ENCODE measurements at places on chromosomes 16 and 17.
A peak's percentile ranks its signal among the peaks of the same experiment; 100 is the strongest.

DNA sequence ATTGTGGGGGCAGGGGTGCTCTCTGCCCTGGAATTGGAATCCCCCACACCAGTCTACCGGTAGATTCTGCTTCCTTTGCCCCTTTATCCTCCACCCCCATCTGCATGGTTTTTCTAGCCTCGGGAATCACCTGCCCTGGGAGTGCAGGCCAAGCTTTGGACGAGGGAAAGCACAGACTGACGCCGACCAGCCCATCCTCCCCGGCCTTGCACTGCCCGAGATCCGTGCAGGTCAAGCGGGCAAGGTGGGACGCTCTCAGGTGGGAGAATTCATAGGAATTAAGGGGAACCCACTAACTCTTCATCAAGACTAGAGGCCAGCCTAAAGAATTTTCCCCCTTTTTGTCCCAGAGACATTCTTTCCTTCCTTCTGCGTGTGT, 9.9 kb upstream of the HOXB13 start:
- DNase-seq = no peak

DNA sequence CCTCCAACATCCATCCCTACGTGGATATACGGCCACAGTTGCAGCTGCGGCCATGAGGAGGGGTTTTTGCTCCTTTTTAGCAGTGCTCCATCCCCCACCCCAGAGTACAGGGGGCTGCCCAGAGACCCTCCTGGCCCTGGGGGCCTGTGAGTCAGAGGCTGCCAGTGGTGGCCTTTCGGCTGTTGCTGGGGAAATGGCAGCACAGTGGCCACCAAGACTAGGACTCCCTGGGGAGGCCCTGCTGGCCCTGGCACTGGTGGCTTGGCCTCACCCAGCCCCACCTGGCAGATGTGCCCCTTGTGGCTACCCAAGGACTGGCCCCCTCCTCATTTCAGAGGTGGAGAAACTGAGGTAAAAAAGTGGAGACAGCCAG, 29.1 kb downstream of the RAI1 start:
- DNase-seq = no peak

GRCh38 chr16:23423496-23424049, 29.4 kb downstream of the COG7 start:
- DNase-seq = peak; percentile 80

GRCh38 chr17:48262982-48263730, 155.6 kb downstream of the SNX11 start:
- DNase-seq = no peak

DNA sequence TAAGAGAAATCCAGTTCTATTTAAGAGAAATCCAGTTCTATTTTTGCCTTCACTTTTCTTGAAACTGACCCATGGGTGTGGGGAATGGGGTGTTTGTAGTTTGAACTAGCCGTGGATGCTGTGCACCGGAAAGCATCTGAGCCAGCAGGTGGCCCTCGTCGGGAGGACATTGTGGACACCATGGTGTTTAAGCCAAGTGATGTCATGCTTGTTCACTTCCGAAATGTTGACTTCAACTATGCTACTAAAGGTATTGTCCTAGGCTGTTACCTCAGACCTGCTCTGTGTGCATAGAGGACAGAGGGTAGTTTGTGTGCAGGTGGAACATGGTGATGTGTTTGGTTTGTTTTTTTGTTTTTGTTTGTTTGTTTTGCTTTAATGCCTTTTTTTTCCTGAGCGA, 3.3 kb downstream of the ATXN2L start:
- no peak for DNase-seq

- DNase-seq = no peak
These were observed 18.2 kb downstream of the USP31 start for GRCh38 chr16:23131036-23131435.

DNA sequence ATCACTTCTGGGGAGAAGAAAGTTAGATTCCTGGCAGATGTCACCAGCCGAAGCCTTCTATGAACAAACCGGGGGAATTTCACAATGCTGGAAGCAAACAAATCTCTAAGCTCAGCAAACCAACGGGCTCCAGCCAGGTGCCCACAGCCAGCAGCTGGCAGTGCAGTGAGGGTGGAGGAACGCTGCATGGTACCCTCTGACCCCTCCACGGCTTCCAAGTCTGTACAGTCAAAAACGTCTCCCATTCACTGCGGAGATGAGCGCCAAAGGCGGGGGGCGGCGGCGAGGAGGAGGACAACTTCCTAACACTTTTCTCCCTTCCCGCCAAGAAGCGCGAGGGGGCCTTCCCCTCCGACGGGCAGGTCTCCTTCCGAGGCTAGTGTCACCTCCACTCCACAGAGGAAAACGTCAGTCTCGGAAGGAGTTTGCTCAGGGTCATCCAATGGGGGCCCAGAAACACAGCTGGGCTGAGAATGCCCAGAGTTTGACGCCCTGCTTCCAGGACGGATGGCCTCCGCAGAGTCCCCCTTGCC, 924 bp downstream of the ZNF598 start:
- DNase-seq = no peak

DNA sequence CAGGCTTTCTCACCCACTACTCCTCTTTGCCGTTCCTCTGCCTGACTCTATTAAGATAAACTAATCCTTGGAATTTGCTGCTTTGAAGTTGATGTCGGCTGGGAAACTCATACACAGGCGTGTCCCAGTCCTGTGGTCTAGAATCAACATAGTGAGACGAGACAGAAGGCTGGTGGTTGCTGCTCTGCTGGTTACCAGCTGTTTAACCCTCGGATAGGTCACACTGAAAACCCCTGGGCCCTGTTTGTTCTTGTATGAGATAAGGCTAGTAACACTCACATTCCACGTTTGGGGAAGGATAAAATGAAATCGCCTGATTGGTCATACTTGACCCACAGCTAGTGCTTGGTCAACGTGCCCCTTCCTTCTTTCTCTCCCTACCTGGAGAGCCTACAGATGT, 517.0 kb downstream of the CDH13 start:
- DNase-seq = no peak

- DNase-seq = no peak
These were observed 8.4 kb downstream of the FBXO47 start for GRCh38 chr17:38958756-38959155.

- DNase-seq = no peak
These were observed 80.3 kb downstream of the RBFOX3 start for GRCh38 chr17:79530361-79531105.

GRCh38 chr17:44530896-44531418, 26.3 kb upstream of the FZD2 start:
- DNase-seq = no peak

DNA sequence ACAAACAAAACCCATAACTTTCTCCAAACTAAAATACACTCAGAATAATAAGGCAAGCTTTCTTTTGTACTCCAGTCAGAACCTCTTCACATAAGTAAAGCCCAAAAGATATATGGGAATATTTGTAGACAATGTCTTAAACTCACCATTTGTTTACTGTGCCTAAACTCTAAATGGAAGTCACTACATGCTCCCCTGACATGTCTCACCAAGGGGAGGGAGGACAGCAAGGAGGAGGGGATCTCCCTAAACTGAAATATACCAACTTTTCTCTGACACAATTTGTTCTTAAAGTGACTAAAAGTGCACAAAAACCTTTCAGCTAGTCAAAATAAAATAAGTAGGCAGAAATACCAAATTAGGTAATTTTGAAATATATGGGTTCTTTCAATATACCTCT, 38.5 kb downstream of the GRB7 start:
- DNase-seq = no peak
